ENCODE measurements at places on chromosomes 12 and 14.

DNA sequence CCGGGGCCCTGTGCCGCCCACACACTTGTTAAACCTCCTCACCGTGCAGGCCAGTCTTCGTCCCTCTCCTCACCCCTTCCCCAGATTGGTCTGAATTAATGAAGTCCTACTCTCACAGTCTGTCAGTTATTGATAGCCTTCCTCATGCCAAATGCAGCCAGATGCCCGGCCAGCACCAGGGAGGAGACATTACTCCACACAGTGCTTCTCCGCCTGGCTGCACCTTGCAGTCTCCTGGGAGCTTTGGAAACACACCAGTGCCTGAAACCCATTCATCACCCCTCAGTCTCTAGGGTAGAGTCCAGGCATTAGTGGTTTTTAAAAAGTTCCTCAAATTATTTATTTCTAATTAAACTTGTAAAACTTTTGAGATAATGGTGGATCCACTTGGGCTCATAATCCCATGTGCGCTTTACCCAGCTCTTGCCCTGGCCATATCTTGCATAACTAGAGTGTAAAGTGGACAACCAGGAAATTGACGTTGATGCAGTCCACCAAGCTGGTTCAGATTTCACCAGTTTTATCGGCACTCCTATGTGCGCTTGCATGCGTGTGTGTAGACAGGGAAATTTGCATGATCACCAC, 38.2 kb upstream of the TSPAN9 start:
- no peak for DNase-seq

- no peak for DNase-seq
These were observed 18.5 kb upstream of the HSP90AA1 start for GRCh38 chr14:102105369-102105768.

DNA sequence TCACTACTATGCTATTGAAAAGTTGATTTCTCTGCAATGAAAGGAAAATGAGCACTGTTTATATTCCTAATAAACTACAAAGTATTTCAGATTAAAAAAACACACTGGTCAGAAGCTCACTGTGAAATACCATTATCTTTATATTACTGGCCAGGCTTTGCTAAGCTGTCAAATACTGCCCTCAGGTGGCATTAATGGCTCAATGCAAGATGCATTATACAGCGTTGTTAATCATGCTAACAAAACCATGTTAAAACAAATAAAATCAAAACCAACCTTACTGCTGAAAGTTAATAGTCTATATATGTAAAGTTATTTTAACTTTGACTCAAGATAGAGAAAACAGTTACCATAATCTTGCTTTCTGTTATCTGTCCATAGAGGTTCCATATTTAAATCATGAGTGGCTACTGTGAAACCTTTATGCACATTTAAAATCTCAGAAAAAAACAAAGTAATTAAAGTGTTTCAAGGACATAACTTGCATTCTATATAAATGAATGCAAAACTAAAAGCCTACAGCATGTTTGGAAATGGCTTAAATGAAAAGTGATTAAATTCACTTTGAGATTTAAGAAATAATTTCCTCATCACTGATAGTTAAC, 121.7 kb downstream of the RALGAPA1 start:
- DNase-seq, result no peak

DNA sequence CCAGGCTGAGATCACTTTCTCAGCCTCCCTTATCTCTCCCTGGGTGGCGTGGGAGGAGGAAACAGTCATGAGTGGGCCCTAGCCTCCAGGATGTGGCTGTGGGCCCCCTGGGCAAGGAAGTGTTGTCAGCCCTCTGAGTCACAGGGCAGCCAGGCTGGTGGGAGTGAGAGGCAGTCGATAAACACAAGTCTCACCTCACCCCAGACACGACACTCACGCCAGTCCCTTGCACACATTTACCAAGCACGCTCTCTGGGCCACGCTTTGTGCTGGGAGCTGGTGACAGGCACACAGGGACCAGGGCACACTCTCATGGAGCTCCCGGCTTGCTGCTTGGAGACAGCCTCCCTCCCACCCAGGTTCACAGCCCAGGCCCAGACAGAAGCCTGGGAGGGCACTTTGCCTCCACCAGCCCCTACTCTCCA, 1.9 kb upstream of the KRT79 start:
- DNase-seq, result peak; percentile 30

DNA sequence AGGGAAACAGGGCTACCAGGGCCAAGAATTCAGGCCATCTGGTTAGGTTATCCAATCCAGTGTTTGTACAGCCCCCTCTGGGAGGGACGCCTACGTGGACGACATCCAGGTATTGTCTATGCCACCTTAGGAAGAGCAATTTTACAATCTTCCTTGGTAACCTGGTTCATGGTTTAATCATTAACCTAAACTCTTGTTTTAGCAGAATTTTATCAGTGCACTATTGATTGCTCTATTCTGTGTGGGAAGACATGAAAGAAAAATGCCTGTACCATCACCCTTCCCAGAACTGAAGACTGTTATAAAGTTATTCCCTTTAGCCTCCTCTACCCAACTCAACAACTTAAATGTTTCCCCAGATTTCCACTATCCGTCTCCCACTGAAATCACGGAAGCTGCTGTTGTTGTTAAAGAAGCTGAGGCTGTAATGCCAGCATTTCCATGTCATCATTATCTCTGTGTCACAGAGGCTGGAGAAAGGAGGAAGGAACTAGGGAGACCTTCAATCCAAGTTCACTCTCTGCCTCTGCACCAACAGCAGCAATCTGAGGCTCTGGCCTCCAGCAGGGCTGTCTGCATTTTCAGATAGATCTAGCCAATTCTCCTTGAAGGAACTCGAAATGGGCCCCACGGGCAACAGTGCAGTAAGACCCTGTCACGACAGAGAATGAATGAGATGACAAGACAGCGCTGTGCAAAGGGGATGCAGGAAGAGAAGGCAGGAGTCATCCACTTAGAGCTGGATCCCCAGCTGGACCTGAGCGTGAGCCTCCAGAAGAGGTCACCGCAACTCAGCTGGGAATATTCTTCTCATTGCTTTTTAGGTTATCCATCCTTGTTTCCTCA, 183.4 kb upstream of the GZMB start:
- no peak for DNase-seq

DNA sequence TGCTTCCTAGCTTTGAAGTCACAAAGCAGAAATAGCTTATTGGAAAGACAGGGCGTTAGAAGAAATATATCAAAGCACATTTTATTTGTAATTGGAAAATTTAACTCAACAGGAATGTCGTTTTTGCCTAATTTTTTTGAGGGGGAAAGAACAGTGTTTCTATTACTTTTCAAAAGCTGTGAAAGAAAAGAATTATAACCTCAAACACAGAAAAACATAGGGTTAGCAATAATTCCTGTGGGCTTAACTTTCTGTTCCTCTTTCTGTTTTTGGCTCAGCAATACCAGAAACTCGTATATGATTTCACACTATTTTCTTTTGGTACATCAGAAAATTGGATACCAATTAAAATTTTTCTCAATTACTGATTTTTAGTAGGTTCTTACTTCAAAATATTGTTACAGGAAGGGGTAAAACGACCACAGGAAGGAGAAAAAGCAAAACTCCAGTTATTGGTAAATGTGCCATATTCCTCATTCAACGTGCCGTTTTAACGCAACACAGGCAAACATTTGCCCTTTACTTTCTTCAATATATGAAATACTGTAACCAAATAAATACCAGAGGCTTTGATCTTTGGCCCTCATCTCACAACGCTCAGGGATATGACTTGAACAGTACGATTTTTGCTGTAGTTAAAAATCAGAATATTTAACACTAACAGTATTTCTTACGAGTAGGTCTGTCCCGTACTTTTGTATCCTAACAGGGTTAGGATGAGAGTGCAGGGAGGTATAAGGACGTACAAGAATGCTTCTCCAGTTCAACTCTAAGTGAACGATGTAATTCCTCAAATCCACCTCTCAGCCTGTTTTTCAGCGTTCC, 1.3 kb upstream of the RNU6-7 start:
- no peak for DNase-seq

- no peak for DNase-seq
These were observed 494.5 kb downstream of the TMEM132D start for GRCh38 chr12:129409281-129409680.

- no peak for DNase-seq
These were observed 33.9 kb upstream of the KCNMB4 start for GRCh38 chr12:70332236-70332635.
